ENCODE measurements at places on chromosomes 4 and X.

GRCh38 chr4:83486457-83487129 is 1.7 kb upstream of the ABRAXAS1 start:
- DNase-seq = no peak

DNA sequence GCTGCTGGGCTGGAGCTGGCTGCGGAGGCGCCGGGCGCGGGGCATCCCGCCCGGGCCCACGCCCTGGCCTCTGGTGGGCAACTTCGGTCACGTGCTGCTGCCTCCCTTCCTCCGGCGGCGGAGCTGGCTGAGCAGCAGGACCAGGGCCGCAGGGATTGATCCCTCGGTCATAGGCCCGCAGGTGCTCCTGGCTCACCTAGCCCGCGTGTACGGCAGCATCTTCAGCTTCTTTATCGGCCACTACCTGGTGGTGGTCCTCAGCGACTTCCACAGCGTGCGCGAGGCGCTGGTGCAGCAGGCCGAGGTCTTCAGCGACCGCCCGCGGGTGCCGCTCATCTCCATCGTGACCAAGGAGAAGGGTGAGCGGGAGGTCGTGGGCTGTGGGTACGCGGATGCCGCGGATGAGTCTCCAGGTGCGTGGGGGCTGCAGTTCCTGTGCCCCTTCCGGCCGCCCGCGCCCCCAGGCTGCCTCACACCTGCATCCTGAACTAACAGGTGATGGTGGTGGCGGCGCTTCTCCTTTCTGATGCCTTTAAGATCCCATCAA is 499 bp downstream of the CYP2U1 start:
- DNase-seq = no peak

DNA sequence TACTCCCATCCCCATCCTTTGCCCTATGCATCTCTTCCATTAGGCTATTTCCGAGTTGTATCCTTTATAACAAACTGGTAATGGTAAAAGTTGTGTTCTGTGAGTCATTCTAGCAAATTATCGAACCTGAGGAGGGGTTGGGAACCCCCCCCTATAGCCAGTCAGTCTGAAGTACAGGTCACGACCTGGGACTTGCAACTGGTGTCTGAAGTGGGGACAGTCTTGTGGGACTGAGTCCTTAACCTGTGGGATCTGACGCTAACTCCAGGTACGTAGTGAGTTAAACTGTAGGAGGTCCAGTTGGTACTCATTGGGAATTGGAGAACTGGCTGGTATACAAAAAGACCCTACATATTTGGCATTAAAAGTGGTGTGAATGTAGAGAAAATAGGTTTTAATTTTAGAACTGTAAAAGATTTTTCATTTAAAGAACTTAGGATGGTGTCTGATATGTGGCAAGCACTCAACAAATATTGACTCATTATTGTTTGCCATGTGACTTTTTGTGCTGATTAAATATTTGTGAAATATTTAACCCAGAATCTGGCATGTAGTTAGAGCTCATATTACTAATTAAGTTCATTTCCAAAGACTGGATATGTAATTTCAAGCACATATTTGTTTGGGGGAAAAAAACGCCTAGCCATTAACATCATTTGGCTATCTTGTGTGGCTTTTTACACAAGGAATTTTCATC is 50.7 kb downstream of the CHST7 start:
- no peak for DNase-seq

- DNase-seq = no peak
These were observed 488.5 kb downstream of the RPA4 start for GRCh38 chrX:97372001-97372766.

- DNase-seq = peak; percentile 14
These were observed 31.2 kb downstream of the CCDC149 start for GRCh38 chr4:24881508-24882196.

DNA sequence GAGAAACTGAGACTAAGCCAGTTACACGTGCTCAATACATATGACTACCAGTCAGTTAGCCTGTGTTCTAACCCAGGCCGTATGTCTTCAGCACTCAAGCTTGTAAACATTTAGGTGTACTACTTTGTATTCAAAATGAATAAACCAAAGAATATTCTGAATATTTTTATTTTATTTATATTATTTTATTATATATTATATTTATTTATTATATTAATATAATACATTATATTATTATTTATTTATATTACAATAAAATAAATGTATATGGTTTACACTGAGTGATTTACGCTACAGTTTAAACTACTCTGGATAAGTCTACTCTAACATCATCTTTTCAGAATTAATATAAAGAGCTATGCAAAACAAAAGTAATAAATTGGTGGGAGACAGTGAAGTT is 691.5 kb downstream of the CENPC start:
- DNase-seq = no peak

DNA sequence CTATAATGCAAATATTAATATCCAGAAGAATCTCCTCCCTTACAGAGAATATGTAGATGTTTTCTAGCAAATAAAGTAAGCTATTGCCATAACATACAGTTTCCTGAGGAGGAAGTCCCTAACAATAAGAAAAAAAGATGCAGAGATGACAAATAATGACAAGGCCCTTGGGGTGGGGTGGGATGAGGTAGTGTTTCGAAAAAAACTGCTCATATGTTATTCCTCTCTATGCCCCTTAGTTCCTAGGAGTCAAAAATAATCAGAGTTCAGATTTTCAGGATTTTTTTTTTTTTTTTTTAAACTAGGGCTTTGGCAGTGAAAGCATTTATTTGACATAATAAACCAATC is 99.0 kb downstream of the ZAR1 start:
- peak; percentile 42 for DNase-seq

- DNase-seq = no peak
These were observed 150.0 kb downstream of the CBR4 start for GRCh38 chr4:168859888-168860694.

- no peak for DNase-seq
These were observed 472.8 kb upstream of the BOD1L1 start for GRCh38 chr4:14100349-14100748.

DNA sequence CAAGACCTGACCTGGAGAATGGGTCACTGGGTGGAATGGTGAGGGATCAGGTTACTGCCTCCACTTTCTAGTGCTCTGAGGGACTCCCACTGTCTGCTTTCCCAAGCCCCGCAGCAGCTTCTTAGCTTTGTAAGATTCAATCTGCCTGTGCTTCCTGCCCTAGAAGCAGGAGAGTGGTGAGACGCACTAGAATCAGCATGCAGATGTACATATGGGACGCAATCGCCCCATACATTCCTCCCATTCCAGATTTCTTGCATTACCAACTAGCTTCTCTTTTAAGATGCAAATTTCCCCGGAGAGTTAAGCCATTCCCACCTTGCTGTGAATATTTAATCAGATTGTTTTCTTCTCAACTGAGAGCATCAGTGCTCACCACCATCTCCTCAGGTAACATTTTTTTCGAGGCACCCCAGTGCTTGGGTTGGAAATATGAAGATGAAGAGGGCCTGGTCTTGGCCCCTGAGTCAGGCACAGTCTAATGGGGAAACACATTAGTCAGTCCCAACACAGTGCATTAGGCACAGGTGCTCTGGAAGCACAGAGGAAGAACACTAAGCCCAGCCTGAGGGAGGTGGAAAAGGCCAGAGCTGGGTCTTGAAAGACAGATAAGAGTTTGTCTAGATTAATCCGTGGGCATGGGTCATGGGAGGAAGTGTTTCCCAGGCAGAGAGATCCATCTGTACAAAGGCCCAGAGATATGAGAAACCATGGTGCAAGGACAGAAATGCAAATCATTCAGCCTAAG is 66.7 kb upstream of the PRPS1 start:
- DNase-seq = no peak
